ENCODE measurements at places on chromosomes 5 and 9.

- DNase-seq = no peak
Measured at GRCh38 chr5:157157293-157157891, 8.7 kb downstream of the GARIN3 start.

GRCh38 chr5:93592883-93593282 lies 9.9 kb downstream of the NR2F1 start:
- DNase-seq = no peak

GRCh38 chr5:160773646-160774410 lies 78.2 kb downstream of the ATP10B start:
- DNase-seq = no peak

- no peak for DNase-seq
Measured at GRCh38 chr5:14153071-14153864, 10.1 kb downstream of the TRIO start.

GRCh38 chr5:99105216-99105615 lies 176.4 kb upstream of the CHD1 start:
- DNase-seq = no peak

GRCh38 chr5:114363837-114364236 lies 2.0 kb downstream of the KCNN2 start:
- no peak for DNase-seq

DNA sequence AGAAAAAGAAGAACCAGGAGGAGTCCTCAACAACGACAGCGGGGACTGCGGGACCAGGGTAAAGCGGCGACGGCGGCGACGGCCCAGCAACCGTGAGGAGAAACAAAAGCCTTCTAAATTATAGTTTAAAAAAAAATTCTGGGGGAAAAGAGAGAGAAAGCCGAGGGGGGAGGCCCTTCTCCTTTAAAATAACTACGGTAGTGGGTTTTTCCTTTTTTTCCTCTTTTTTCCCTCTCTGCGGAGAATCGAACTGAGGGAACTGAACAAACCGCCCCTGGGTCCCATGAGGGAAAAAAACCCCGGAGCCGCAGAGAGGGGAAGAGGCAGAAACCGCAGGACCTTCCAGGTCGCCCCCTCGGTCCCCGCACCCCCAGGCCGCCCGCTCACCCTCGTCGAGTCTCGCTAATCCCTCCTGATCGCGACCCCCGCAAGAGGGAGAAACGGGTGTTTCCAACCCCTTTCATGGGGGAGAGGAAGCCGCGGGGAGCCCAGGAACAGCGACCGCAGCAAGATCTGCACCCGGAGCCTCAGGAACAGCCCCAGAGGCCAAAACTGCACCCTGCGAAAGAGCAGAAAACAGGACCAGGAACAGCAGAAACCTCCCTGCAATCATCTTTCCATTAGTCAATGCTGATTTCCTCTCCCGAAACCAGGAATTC lies 453 bp downstream of the CPEB4 start:
- no peak for DNase-seq

- no peak for DNase-seq
Measured at GRCh38 chr5:2633992-2634391, 117.5 kb downstream of the IRX2 start.

DNA sequence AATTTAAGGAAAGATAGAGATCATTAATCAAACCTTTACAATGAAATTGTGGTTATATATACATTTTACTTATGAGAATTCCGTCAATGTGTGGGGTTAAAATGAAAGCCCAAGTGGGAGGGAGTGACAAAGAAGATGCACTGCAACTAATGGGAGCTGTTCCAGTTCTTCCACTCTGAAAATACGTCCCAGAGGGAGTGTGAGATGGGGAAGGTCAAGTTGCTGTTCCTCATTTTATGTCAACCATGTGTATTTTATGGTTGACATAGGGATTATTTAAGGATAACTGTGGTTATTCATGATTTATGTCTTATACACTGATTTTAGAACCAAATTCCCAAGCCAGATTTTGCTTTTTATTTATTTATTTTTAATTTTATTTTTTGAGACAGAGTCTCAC lies 14.2 kb upstream of the RGS3 start:
- DNase-seq = no peak

DNA sequence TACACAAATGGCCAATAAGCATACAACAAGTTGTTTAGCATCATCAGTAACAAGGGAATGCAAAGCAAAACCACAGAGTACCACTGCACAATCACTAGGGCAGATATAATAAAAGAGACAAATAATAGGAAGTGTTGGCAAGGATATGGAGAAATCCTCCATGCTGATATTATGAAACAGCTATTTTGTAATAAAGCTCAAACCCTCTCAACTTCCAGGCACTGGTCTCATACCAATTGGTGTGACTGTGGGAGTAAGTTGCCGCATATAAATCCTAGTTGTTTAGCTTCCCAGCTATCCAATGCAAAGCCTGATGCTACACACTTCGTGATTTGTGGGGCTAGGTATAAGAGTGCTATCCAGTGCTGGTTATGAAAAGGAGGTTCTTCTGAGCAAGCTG lies 88.6 kb downstream of the SMIM23 start:
- no peak for DNase-seq

GRCh38 chr5:58117542-58117941 lies 342.3 kb downstream of the PLK2 start:
- no peak for DNase-seq

DNA sequence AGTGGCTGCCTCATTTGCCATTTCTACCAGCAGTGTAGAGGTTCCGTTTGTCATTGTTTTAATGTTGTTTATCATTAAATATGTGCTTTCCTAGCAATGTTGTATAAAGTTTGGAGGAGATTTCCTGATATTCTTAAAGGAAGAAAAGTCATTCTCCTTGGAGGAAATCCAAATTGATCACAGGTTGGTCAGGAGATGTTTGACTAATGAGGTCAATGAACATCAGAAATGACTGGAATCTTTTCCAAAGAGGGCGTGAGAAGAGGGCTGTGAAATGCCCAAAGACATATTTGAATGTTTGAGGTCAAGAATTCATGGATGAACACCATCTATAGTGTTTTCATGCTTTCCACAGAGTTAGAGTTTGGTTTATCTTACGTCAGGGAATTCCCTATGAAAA lies 471.3 kb downstream of the MAT2B start:
- DNase-seq = no peak

- DNase-seq = no peak
Measured at GRCh38 chr5:14424011-14424685, 157.4 kb upstream of the OTULINL start.

DNA sequence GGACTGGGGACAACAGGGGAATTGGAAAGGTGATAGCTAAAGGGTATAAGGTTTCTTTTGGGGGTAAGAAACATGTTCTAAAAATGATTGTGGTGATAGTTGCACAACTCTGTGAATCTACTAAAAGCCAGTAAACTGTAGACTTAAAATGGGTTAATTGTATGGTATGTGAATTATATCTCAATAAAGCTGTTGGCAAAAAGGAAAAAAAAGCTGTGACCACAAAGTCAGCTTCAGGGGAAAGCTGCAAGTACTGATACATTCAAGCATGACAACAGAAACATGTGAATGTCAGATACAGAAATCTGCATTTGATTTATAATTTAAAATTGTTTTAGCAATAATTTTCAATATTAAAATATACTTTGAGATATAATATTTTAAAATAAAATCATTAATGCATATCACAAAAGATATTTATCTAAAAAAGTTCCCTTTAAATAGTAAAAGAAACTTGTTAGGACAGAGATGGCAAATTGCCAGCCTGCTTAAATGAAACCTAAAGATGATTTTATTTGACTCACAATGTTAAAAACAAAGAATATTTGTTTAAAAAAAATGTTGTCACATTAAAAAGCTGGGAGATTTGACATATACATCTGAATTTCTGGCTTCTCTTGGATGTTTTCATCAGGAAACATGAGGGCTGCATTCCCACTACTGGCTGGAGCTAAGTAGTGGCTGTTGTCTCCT lies 66.0 kb downstream of the TBCA start:
- DNase-seq = no peak

- DNase-seq = no peak
Measured at GRCh38 chr5:36089989-36090388, 23.3 kb upstream of the UGT3A2 start.

DNA sequence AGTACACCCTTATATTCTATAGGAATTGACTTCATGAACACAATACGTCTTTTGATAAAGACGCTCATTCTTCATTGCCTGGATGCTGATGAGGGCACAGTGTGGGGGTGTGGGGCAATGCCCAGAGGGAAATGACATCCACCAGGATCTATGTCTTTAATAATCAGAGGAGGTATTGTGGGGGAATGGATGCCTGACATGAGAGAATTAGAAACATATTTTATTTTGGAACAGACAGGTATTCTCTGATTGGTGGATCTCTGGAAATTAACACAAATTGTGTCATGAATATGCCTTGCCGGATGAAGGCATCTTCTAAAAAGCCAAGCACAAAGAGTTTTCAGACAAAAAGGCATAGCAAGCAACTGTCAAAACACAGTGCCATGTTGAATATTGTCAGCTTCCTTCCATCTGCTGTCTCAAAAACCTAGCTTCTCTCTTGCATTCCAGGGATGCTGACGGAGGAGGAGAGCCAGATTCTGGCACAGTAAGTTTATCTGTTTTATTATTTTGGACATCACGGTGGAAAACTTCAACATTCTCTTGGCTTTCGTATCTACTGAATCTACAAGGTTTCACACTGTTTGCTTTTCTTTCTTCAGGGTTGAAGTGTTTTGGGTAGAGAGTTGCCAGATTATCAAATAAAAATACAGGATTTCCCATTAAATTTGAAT lies 3.9 kb upstream of the C5orf58 start:
- no peak for DNase-seq

- no peak for DNase-seq
Measured at GRCh38 chr5:72248410-72248981, 71.5 kb downstream of the MRPS27 start.

DNA sequence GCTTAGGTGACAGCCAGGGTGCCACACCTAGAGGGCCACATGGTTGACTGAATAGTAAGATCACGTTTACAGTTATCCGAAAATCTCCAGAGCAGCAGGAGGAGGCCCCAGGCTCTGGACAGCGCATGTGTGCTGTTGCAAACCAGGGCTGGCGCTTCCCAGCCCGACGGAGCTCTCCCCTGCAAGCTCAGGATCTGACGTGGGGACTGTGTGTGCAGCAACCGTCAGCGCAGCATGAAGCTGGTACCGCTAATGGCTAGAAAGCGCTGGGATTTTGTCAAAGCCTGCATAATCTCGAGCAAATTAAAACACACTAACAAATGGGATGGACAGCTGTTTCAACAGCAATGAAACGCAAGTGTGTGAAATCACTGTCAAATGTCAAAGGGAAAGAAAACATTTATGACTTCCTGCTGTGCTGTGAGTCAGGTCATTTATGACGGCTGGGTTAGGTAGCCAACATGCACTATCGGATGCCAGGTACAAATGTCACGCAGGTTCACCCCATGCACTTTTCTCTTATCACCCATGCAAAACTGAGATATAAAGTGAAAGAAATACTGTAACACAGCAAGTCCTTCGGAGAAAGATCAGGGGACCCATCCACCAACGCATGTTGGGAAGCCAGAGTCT lies 7.5 kb downstream of the SURF4 start:
- DNase-seq = no peak

Data from caudate nucleus (tissue), 63 donors.